ENCODE measurements at places on chromosomes 7 and 10.

DNA sequence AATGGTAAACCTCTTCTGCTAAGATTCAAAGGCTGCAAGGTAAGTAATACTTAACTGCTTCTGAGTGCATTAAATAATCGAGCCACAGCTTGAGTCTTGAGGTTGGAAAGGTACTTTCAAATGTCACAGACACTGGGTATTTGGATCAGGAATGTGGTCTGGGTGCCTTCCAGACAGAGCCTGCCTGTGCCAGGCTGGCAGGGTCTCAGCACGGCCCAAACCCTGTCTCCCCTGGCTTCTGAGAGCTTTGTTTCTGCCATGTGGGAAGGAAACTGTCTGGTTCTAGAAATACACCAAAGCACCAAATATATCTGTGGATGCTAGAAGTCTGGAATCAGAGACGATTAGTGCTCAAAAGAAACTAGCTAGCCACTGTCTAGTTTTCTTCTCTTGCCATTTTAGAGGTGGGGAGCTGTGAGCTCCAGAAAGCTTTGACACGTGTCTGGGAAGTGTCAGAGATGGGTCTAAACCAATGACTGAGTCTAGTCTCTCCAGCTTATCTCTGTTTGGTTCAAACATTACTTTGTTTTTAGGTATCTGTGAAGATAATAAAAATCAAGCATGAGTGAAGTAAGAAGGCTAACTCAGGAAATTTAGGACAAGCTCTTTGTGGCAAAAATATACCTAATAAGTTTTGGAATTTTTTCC, 162.8 kb downstream of the CYP26A1 start:
- no peak for DNase-seq

DNA sequence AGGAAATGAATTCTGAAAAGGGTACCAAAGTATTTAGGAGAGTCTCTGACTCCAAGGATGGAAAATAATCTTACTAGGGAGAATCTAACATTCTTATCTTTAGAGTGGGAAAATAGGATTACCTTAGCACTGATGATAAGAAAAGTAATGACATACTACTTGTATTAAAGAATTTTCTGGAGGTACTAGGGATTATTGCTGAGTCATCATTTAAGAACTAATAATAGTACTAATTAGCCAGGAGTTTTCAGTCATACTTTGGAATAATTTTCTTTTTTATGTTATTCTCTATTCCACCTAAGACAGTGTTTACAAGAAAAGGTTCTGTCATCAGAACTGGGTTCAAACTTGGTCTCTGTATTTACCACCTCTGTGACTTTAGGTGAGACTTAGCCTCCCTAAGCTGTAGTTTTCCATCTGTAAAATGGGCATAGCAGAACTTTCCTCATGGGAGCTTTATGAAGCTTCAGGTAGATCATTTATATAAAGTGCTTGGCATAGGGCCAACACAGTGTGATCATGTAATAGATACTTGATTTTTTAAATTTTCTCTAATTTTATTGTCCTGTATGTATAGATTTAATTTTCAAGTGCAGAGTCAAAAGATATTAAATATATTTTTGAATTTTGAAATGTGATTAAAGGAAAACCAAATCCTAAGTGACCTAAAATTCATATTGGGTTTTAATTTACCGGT, 20.4 kb downstream of the ITGB8 start:
- DNase-seq, result no peak

GRCh38 chr7:55794527-55794926, 68.0 kb downstream of the SEPTIN14 start:
- DNase-seq, result no peak

- DNase-seq, result no peak
These were observed 89.0 kb downstream of the PHTF2 start for GRCh38 chr7:77887567-77887966.

DNA sequence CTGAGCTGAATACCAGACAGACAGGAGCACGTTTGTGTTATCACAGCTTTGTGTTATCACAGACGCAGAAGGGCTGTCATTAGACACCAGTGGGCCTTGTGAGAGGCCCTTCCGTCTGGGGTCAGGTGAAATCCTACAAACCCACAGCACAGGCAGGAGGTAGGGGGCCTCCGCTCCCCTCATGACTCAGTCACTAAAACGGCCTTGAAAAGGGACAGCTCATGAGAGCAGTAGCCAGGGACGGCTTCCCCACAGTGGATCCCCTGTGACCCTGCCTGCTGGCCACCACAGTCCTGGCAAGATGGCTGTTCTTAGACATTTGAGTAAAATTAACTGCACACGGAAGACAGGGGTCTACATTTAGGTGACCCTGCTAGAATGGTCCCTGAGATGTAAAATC, 215.8 kb upstream of the PPP2R2D start:
- DNase-seq, result no peak

GRCh38 chr10:12228851-12229250, 32.9 kb downstream of the CDC123 start:
- DNase-seq, result no peak

All from activated CD8-positive, alpha-beta T cell treated with anti-CD3 and anti-CD28 coated beads for 36 hours (primary cell).